Anterior cingulate cortex (tissue), 58 donors: ENCODE measurements at places on chromosomes 6 and 20.

DNA sequence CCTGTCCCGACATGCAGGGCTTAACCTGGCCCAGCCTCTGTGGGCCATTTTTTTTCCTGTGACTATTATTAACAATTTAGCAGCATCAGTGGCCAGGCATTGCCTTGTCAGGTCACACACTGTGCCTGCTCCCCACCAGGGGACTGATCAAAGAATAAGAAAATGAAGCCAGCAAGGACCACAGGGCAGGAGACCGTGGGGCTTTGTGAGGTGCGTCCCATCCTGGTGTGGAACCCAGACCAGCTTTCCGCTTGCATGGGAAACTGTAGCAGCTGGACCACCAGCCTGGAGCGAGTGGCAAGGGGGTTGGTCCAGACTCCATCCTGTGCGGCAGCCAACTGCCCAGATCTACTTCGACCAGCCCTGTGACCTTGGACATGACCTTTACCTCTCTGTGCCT is 218.3 kb downstream of the ANKRD60 start:
- no peak for DNase-seq

DNA sequence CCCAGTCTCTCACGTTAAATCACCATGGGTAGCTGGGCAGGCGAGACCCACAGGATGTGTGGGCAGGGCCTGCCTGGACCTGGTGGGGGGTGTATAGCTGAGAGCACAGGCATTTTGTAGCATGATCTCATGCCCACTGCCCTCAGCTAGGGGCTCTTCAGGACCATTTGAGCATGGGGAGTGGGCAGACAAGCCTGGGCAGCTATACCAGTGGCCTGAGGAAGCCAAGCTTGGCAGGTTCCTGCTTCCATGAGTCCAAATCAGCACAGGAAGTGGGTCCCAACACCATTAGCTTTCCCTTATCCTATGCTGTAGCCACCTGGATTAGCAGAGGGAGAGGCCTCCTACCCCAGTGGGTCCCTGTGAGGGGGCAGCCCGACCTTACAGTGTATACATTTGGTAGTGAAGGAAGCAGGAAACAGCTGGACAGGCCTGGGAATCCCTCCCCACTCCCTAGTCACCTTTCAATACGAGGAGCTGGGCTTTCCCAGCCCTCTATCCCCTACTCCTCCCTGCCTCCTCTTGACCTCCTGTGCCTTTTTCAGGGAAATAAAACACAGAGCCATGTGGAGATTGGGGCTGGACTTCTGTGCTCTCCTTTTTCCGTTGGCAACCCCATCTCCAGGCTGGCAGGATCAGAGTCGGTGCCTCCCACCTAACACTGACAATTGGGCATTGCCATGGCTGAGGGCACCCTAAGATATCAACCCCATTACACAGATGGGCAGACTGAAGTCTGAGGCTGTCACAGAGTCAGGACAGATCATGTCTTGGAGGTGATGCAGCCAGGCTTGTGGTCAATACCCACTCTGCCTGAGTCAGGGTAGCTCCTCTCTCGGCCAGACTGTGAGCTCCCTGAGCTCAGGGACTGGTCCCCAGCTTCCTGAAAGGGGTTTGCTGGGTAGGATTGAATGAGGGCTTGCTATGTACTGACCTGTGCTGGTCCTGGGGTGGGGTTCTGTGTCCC is 59.8 kb downstream of the MRPL14 start:
- DNase-seq, result no peak

- DNase-seq, result no peak
Measured at GRCh38 chr20:31605902-31606803, 1.1 kb downstream of the ID1 start.

GRCh38 chr6:156508126-156508525 is 269.1 kb upstream of the ARID1B start:
- no peak for DNase-seq

DNA sequence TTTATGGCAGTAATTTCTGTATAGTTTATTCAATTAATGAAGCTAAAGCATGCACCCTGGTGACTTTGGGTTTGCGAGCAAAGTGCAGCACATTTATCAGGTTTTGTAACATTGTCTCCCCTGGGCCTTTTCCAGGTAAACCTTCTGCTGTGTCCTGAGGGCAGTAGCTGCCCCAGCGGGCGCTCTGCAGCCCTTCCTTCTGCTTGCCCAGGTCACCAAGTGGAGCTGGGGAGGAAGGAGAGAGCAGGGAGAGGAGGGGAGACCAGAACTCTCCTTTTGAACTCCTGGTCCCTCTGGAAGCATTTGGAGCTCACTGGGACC is 145.6 kb downstream of the DLL1 start:
- no peak for DNase-seq

DNA sequence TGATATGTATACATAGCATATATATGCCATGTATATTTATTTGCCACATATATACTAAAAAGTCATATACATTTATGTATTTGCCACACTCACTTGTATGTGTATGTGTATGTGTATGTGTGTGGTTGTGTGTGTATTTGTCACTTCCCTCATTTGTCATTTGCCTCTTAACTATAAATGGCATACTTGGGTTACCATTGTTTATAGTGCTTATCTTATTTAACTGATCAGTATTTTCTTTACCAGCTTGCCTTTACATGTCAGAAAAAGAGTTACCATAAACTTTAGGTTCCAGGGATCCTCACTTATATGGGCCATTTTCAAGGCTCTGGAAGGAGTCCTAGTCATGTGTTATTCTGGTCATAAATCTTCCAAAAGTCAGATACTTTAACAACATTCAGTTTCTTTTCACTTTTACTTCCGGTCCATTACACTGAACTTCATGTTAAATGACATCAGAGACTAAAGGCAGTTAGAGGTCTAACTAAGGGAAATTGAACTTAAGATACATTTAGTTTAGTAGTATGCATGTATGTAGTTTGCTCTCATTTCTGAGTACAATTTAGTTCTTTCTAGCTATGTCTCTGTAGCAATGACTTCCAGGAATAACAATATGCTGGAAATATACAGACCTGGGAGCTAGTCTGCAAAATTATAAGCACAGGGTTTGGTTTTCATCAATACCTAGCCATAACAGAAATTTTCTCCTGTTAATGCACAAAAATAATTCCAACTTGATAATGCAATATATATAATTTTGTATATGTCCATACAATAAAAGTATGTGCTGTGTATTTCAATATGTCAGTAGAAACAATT is 33.7 kb upstream of the HIVEP1 start:
- no peak for DNase-seq

- no peak for DNase-seq
Measured at GRCh38 chr20:13212750-13213149, 8.3 kb upstream of the ISM1 start.

GRCh38 chr6:72589096-72589495 is 32.8 kb upstream of the KCNQ5 start:
- DNase-seq, result no peak

DNA sequence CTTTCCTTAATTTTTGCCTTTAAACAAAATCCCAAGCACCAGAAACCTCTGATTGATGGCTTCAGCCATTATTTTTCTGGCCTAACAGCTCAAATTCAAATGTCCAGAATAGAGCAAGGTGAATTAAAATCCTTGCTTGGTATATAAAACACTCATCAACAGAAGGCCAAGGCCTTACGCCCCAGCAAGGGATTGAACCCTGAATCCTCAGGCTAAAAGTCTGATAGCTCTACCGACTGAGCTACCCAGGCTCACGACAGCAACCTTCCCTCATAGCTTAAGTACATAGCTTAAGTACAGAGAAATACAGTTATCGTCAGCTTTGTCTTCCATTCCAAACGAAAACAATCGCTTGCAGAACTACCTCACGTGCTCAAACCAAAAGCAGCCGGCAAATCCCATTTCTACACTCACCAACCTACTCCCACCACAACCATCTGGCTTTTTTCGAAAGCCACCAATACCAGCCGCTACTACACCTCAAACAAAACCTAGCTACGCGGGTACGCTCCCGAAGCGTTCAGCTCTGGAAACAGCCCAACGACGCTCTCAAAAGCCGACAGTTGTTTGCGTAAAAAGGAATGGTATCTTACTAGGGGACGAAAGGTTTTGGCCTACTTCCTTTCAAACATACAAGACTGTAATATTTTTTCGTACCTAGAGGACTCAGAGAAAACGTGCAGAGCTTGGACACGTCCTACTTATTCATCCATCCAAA is 167.5 kb downstream of the GPX5 start:
- DNase-seq, result no peak

DNA sequence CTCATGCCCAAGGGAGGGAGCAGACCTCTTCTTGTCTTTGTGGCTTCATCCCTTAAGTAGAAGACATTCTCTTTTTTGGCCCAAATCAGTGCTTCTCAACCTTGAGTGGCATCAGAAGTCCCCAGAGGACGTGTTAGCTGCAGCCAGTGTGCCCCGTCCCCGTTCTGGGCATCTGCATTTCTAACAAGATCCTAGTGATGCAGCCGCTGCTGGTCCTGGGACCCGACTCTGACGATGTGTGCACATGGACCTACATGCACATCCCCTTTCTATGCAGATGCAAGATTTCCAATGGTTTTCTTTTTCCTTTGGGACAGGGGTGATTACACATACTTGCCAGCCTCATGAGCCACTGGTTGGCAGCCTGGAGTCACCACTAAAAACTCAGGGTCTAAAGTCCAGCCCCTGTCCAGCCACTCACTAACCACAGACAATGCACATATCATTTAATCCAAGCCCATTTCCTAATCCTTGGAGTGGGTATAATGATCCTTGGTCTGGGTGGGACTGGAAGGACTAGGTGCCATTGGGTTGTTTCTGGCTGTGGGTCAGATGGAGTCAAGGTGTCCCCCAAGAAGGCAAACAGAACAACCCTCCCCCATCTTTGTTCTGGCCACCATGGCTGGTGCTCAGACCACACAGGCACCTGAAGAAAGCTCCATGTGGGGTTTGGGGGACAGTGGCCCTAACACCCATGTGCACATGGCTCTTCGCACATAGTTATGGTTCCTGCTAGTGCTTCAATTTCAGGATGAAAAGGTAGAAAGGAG is 6.4 kb downstream of the ACSS1 start:
- DNase-seq, result no peak

GRCh38 chr20:10481676-10482075 is 46.6 kb downstream of the SLX4IP start:
- no peak for DNase-seq

GRCh38 chr6:90484903-90485302 is 102.0 kb downstream of the MAP3K7 start:
- DNase-seq, result no peak

DNA sequence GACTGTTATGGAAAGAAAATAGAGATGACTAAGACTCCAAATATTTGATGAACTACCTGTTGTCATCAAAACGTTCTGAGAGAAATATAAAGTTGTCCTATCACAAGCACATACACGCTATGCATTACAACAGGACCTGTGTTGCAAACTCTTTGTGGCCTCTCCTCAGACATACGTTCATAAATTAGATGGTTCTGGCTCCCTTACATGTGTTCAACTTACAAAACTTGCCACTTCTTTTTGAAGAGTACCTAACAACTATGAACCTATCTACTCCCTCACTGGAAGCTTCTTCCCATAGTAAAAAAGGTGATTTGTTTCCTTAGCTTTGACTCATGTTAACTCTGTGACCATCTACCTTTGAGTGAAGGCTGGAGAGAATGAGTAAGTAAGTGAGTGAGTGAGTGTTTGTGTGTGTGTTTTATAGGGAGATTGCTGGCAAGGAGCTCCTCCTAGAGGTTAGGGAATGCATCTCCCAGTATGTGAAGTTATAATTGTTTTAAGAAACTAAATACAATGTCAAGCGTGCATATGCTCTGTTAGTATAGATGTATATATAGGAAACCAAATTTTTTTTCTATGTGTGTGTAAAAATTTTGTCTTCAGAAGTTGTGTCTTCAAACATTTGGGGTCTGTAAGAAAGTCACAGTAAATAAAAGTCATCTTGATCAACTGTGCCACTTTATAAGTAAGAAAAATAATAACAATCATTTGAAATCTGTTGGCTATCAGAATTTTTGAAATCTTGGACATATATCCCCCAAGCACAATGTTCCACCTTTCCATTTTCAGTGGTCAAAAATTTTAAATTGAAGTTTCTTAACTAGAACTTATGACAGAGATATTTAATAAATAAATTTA is 1211.1 kb upstream of the GJE1 start:
- DNase-seq, result no peak

GRCh38 chr6:131920656-131921055 is 30.5 kb downstream of the CCN2 start:
- no peak for DNase-seq

- DNase-seq, result no peak
Measured at GRCh38 chr6:106648651-106649308, 19.4 kb downstream of the QRSL1 start.

GRCh38 chr6:100470422-100471120 is 5.8 kb upstream of the SIM1 start:
- no peak for DNase-seq

DNA sequence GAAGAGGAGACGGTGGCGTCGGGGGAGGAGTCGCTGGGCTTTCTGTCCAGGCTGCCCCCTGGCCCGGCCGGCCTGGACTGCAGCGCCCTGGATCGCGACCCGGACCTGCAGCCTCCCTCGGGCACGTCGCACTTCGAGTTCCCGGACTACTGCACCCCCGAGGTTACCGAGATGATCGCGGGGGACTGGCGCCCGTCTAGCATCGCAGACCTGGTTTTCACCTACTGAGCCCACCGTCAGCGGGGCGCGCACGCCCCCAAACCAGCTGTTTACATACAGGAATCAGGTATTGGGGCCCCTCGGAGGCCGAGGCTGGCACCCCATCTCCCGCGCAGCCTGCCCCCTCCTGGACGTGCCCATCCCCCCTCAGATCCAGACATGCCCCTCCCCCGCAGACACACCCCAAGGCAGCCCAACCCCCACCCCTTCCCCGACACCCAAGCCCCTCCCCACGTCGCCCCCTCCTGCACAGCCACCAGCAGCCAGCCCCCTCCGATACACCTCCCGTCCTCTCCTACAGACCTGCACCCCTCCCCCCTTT is 1.4 kb downstream of the SOX12 start:
- DNase-seq, result no peak

- DNase-seq, result no peak
Measured at GRCh38 chr6:42190554-42191183, 4.1 kb downstream of the GUCA1B start.

DNA sequence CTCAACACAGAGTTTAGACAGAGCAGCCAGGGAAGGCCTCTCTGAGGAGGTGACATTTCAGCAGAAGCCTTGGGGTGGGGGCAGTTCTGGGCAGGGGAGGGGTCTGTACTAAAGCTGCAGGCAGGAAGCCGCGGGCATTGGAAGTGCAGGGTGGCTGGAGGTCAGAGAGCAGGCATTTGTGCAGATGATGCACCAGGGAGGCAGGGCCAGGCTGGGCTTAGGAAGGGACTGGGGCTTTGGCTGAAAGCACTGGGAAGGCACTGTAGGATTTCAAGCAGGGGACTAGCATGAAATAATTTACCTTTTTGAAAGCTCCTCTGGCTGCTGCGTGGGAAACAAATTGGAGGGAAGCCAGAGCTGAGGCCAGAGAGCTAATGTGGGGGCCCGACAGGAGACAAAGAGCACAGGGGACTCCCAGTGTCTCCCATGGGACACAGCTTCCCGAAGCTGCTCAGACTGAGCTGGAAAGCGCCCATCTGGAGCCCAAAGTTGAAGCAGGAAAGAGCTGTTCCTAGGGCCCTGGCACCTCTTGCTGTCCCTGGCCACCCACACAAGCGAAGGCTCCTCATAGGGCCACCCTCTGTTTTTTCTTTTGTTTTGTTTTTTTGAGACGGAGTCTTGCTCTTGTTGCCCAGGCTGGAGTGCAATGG is 19.3 kb downstream of the ADA start:
- DNase-seq, result no peak

- no peak for DNase-seq
Measured at GRCh38 chr6:115270953-115271352, 789.7 kb downstream of the FRK start.

- DNase-seq, result no peak
Measured at GRCh38 chr6:153949616-153950015, 89.4 kb upstream of the OPRM1 start.
